ENCODE measurements at places on chromosomes 4 and X. TPM values are rescaled to one million over a fixed set of nuclear protein-coding genes. Genes with fewer than 3 reads are reported as not detected.

The GYG2 gene
- 0.58 TPM for total RNA-seq

The RAB40A gene
- not detected for total RNA-seq

The NCAPG gene
- total RNA-seq = 27.6 TPM

The ELK1 gene
- total RNA-seq = 59.0 TPM

- peak; percentile 42 for DNase-seq
Measured at GRCh38 chrX:21723084-21723483, 34.8 kb downstream of the SMPX start.

DNA sequence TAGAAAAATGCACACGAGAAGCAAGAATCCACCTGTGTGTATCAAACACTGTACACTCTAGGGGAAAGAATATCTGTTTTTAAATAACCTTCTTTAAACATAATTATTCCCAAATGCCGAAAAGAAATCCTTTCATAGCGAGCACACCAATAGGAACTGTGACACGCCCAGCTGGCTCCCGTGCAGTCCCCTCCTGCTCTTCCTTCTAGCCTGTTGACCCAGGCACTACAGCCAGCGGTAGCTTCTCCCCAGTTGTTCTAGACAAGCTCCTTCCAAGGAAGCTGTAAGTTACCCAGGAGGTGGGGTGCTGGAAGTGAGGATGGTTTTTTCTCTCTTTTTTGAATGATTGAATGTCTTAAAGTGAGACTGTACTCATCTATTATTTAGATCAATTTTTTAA is 19.5 kb upstream of the NOCT start:
- DNase-seq = no peak

DNA sequence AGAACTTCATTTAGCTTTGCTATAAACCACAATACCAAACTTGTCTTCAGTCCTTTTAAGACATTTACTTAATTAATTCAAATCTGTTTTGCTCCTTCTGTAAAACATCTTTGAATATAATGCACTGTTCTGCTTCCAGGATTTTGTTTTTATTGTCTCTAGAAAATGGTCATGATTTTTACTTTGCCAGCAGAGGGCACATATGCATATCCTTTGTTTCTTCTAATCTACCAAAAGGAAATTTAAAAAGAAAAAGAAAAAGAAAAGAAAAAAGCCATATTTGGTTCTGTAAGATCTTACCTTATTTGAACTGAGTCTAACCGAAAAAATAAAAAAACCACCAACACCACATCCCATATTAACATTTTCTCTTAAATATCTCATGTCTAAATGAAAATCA is 101.9 kb upstream of the CCSER1 start:
- DNase-seq = peak; percentile 50

DNA sequence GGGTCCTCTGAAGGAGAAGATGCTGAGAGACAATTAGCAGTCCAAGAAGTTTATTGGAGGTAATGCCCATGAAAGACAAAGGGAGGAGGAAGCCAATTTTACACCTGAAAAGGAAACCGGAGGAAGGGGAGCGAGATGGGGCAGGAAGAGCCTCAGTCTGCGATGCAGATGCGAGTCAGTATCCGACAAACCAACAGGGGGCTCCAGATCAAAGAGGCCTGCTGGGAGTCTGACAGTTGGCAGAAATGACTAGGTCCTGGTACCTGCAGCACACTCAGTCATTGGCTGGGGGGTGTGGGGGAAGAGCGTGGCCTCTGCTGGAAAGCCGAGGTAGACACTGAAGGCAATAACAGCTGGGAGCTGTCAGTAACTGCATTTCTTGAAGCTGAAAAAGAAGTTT is 231.1 kb upstream of the CENPE start:
- DNase-seq = no peak

DNA sequence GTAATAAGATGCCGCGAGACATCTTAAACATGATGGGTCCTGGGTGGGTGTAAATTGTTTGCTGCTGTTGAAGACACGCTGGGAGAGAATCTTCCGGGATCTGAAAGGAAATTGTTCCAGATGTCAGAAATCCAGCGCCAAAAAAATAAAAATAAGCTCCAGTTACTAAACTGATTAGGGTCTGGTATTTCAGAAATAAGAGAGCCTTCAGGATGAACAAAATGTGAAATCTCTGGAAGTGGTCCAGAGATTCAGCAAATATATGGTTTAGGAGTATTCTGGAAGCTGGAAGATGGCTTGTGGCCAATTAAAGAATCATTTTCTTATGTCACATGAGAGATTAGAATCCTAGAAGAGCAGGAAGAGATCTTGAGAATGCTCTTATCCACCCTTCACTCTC is 75.8 kb upstream of the NHS start:
- DNase-seq = no peak

- no peak for DNase-seq
Measured at GRCh38 chrX:126550816-126551215, 1.8 kb downstream of the DCAF12L1 start.

GRCh38 chr4:181690498-181690897 is 552.7 kb upstream of the TENM3 start:
- no peak for DNase-seq

DNA sequence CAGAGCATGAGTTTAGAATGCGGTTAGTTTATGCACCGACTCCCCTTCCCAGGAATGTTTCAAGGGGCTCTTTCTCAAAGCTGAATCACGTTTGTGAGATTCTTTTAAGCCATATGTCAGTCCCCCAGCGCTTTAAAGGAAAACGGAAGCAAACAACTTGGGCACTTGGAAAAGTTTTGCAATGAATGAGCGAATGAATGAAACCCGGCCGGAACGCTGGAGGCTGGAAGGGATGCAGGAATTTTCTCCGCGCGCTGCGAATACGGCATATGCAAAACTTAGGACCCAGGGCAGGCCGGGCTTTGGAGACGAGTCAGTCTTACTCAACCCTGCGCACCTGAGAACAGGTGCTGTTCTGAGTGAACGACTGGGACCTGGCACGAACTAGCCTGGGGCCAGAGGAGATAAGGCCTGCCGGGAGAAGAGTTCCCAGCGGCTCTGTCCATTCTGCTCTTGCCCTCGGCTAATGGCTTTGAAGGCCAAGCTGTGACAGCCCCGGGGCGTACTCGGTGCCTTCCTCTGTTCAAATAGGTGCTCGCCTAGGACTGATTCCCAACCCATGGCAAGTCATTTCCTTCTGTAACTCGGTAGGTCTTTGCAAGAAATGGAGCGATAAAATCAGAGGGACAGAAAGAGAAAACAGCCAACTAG is 743 bp upstream of the NRK start:
- DNase-seq = peak; percentile 62

DNA sequence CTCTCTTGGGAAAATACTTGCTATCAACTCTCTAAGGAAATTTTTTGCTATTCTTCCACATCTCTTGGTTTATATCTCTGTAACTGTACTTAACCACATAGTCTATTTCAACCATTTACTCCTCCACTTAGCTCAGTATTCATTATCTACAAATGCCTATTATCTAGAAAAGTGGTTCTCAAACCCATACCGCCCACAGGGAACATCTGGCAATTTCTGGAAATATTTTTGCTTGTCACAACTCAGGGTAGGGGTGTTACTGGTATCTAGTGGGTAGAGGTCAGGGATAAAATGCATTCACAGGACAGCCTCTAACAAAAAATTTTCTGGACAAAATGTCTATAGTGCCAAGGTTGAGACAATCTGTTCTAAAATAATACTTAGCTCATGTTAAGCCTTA is 14.4 kb downstream of the ATRX start:
- DNase-seq = no peak

- no peak for DNase-seq
Measured at GRCh38 chr4:115165503-115165902, 52.1 kb upstream of the NDST4 start.

DNA sequence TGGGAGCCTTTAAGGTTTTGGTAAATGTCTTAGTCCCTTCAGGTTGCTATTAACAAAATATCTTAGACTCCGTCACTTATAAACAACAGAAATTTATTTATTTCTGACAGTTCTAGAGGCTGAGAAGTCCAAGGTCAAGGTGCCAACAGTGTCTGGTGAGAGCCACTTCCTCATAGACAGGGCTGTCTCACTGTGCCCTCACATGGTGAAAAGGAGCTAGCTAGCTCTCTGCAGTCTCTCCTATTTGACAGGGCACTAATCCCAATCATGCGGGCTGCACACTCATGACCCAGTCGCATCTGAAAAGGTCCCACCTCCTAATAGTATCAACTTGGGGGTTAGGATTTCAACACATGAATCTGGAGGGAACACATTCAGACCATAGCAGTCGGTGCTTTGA is 63.4 kb upstream of the KLF3 start:
- no peak for DNase-seq

- no peak for DNase-seq
Measured at GRCh38 chr4:10925996-10926395, 241.4 kb upstream of the CLNK start.

DNA sequence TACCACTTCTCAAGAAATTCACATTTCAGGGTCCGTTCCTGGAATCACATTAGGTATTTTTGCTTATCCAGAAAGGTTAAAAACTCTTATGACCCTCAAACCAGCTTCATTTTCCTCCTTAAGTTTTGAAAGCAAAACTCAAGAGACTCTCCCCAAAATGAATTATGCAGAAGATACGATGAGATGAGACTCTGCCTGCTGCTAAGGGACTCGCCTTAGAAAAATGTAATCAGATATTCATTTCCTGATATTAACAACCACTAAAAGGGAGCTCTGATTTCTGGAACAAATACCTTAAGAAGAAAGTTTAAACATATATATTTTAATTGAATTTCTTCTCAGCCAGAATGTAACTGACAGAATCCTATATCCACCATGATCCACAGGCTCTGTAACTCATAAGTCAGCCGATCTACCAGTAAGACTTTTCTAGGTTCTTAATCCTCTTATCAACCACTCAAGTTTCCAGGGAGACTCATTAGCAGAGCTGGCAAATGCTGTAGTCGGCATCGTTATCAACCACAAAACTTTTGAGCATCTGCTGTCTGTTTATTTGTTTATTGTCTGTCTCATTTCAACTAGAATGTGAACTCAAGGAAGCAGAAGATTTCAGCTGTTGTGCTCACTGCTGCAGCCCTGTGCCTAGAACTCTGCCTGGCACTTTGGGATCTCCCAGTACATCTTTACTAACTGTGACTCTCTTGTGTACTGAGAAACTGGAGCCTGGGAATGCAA is 112.5 kb downstream of the LDB2 start:
- no peak for DNase-seq

GRCh38 chr4:79267671-79268070 is 58.2 kb downstream of the NAA11 start:
- DNase-seq = no peak

GRCh38 chr4:123438031-123438430 is 41.4 kb downstream of the SPRY1 start:
- no peak for DNase-seq

- no peak for DNase-seq
Measured at GRCh38 chr4:185520119-185520518, 15.2 kb downstream of the PDLIM3 start.

DNA sequence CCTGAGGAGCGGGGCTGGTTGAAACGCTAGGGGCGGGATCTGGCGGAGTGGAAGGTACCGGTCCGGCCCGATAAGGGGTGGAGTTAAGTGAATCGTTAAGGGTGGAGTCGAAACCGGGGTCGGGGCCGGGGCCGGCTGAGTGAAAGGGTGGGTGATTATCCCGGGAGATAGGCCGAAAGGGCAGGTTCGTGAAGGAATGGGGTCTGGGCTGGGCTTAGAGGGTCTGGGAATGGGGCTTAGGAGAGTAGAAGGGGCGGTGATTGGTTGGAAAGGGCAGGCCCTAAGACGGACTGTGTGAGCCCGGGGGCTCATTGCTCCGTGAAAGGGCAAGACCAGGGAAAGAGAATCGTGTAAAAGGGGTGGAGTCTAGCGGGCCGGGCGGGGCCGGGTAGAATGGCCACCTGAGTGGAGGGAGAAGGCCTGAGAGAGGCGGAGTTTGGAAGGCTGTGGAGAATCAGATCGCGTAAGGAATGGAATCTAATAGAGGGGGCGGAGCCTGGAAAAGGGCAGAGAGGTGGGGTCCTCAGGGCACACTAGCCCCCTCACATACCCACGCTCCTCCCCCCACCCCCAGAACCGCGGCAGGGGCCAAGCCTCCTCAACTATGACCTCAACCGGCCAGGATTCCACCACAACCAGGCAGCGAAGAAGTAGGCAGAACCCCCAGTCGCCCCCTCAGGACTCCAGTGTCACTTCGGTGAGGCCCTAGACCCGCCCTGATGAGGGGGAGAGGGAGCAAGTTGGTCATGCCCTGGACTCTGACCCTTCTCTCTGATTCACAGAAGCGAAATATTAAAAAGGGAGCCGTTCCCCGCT is 430 bp downstream of the HDAC6 start:
- peak; percentile 85 for DNase-seq

Measured in PC-3 (cell line).